Activated naive CD8-positive, alpha-beta T cell treated with anti-CD3 and anti-CD28 coated beads, Interleukin-2, amount 50 U/mL, for 16 hours (primary cell): ENCODE measurements at places on chromosomes 7 and 10.
A peak's percentile ranks its signal among the peaks of the same experiment; 100 is the strongest.

- DNase-seq: no peak
Measured at GRCh38 chr10:24889639-24890038, 62.8 kb downstream of the PRTFDC1 start.

GRCh38 chr10:16441173-16441840, 4.5 kb downstream of the PTER start:
- DNase-seq: no peak

DNA sequence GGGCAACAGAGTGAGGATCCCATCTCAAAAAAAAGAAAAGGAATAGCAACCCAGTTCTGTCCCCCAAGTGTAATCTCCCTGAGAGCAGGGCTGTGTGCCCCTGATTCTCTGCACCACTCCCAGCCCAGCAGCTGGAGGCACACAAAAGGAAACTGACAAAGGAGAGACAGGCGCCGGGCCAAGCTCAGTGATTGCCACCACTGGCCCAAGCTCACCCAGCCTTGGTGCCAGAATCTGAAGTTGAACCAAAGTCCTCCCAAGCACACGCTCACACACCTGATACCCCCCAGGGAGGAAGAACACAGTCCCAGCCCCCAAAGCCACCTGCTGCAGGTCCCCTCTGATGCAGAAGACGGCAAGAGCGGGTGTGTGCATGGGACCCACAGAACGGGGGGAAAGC, 50.3 kb downstream of the TNRC18 start:
- no peak for DNase-seq

DNA sequence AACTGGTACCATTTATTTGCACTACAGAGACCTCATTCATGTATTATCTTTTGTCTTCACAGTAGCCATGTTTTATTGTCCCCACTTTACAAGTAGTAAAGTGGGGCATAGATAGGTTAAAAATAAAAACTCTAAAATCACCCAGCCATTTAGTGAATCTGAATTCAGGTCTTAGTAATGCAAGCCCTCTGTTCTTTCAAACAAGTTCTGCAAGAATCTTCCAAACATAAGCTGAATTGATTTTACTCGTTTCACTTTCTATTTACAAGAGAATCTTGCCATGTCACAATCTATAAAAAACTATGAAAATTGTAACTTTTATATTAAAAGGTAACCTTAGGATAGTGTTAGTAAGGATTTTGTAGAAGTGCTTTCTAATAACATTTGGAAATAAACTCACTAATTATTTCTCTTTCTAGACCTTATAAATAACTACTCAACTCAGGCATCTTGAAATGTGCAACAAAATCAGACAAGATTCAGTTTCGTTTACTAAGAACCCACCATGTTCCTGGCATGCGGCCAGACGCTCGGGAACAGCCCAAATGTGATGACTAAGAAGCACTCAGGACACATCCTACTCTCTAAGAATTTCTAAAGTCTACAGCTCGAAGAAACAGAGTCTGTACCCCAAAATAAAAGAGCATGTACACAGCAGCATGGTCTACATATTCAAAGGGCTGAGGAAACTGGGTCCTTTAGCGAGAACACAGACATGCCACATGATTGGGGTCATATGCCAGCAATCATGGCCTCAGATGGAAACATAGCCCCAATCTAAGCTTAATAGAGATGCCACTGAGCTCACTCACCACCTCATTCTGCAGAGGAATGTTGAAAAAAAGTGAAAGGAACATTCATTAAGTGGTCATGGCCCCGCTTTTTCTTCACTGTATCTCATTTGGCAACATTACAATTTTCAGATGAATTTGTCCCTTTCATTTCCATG, 167.6 kb downstream of the AMPH start:
- DNase-seq: peak; percentile 71

DNA sequence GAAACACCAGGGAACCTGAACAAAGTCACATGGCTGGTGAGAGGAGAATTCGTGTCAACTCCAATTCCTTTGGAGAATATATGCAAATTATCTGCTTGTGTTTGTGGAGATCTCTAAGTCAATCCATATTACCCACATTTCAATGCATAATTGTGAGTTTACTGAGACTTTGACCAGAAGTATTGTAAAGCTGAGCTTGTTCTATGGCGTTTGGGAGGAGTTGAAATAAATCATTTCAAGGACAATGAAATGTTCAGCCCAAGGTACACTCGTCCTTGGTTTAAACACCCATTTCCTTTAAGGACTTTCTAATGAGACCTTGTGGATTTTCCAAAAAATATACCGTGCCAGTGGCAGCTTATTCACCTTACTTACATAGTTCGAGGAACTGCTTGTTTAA, 186.6 kb upstream of the HDAC9 start:
- no peak for DNase-seq

GRCh38 chr10:31390804-31391203, 71.8 kb downstream of the ZEB1 start:
- no peak for DNase-seq

DNA sequence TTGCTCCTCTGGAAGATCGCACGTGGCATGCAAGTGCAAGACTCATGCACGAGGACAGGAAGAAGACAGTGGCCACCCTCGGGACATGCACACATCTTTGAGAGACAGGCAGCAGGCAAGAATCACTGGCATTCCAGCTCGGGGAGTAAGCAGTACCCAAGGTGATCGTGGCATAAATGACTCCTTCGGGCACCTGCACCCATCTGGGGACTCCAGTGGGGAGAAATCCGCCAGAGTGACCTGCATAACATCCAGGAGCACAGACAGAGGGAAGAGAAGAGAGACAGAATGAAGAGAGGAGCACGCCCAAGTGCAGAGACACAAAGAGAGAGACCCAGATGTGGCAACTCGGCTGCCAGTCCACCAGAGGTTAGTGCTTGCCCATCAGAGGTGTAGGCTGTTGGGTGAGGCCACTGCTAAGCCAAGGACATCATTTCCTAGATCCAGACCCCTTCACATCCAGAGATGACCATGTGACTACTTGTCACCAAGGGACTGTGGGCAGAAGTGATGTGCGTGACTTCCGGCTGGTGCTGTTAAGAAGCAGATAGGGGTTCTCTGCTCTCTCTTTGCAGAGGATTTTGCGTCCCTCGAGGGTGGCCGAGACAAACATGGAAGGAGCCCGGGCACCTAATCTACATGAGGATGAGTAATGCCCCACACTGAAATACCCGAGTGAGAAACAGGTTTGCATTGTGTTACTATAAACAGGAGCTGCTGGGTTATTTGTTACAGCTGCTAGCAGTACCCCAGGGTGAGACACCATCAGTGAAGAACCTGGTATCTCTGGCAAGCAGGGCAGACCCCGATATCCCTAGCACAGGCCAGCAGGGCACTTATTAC, 80.6 kb downstream of the VWA2 start:
- DNase-seq: no peak

DNA sequence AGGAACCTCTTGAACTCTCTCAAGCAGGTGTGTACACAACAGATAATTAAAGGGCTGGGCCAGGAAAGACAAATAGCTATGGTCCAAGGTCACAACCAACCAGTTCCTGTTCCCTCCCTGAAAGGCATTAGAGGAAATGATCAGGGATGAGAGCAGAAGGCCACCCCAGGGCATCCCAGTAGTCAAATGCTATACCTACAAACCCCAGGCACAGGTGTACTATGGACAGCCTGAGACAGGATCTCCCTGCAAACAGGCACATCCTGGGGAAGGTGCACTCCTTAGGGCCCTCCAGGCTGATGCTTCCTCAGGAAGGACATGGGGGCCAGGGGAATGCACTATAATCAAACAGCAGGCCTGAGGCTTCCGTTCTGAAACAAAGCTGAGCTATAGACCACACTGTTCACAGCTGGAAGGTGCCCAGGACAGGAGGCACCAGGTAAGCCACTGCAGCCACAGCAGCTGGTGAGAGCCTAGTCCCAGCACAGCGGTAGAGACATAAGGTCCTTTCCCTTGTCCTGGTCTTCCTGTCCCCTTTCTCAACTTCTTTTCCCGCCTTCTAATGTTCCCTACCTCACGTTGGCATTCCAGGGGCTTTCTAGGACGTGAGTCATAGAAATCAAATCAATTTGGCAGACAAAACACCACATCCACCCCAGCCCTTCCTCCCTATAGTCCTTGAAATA, 13.3 kb downstream of the PARP12 start:
- DNase-seq: no peak

GRCh38 chr7:102935450-102936115, 22.8 kb downstream of the LRRC17 start:
- DNase-seq: no peak
